Activated CD8-positive, alpha-beta memory T cell treated with anti-CD3 and anti-CD28 coated beads, Interleukin-2, amount 50 U/mL, for 48 hours (primary cell): ENCODE measurements at places on chromosomes 6 and 20.

DNA sequence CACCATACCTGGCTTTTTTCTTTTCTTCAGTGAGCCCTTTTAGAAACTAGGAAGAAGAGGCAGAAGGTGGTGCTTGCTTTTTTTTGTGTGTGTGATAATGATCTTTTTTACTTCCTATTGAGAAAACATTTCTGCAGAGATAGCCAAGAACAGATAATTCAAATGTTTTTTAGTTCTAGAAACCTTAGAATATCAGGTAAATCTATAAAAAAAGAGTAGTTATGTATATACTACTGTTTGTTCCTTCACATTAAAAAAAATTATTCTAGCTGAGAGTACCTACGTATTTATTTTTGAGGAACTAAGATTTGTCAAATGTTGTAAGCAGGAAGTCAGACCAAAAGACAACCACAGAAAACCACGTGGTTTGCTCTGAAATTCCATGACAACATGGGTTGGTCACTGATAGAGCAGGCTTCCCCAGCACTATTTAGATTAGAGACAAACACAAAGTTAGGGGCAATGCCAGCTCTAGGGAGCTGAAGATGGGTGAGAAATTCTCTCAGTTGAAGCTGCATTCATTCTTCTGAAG, 12.8 kb downstream of the STK4 start:
- DNase-seq: no peak

- no peak for DNase-seq
These were observed 98.2 kb upstream of the DTNBP1 start for GRCh38 chr6:15761045-15761502.

GRCh38 chr20:8454137-8454712, 322.2 kb downstream of the PLCB1 start:
- no peak for DNase-seq

GRCh38 chr6:31304683-31305082, 32.8 kb upstream of the HLA-C start:
- no peak for DNase-seq

- no peak for DNase-seq
These were observed 33.7 kb downstream of the RPF2 start for GRCh38 chr6:111015389-111016124.

- DNase-seq: no peak
These were observed 15.4 kb downstream of the SERAC1 start for GRCh38 chr6:158152659-158153058.

GRCh38 chr20:12591949-12592470, 416.8 kb upstream of the SPTLC3 start:
- DNase-seq: no peak

DNA sequence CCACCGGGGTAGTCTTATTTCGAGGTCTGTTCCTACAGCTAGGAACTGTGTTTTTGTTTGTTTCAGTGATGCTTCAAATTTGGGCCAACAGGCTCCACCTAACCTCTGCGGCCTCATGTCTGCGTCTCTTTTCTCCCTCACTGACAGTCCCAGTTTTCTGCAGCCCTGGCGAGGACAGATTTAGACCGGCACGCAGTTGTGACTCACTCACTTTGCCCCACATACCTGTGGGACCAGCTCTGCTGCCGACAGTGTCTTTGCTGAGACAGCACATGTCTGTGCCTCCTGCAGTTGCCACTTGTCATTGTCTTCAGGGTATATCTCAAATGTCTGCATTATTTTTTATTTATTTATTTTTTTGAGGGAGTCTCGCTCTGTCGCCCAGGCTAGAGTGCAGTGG, 29.2 kb downstream of the OSBPL2 start:
- DNase-seq: no peak

DNA sequence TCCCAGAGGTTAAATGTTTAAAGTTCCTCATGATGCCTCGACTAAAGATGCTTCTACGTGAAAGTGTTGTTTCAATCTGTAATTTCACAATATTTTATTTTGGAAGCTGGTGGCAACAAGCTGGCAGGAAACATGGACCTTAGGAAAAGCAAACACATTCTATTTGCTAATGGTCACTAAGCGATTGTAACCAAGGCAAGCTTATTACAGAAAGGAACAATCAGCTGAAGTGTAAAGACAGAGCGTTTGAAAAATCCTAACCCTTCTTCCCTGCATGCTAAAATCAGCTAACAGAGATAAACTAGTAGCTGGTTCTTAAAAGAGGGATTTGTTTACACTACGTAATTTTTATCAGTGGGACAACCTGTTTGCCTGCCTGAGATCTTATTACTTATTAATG, 50.0 kb downstream of the IL20RA start:
- DNase-seq: no peak

GRCh38 chr6:40348591-40348990, 238.6 kb downstream of the LRFN2 start:
- no peak for DNase-seq

DNA sequence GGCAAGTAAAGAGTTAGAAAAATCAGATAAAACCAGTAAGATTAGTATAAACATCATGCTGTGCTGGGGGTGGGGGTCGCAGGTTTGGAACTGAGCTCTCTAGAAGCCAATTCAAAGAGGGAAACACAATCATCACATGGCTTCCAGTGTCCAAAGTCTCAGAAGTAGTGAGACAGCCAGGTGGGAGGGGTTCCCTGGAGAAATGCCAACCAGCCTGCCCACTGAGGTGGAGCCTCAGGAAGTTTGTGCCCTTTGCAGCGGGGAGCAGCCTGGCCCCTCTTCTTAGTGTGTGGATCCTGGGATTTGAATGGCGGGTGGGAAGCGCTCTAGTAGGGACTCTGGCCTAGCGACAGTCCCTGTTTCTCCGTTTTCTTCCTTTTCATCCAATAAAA, 21.4 kb downstream of the C6orf15 start:
- no peak for DNase-seq

DNA sequence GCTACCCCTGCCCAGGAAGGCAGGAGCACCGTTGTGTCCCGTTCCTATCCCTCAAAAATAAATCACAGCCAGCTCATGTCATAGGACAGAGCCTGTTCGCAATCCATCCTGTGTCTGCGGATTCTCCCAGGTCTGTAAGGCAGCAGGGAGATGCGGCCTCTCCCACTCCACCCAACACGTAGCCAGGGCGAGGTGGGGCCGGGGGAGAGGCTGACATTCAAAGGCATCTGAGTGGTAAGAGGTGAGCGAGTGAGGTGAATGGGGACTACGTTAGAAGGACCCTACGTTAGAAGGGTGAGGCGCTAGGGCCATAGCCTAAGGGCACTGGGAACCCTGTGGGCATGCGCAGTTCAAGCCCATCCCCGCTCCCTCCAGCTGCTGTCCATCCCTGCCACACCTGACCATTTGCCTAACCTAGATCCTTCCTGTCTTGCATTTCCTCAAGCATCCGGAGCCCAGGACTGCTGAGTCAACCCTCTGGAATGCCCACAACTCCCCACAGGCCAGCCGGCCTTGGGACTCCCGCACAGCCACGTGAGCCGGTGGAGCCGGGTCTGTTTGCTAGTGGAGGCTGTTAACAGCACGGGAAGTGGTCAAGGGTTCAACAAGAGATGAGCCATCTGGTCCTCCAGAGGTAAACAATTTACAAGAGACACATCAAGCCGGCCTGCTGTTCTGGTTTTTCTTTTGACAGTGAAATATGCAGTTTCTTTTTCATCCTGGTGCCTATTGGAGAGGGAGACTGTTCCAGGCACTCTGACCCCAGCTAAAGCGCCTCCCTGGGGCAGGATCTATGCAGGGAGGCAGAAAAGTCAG, 45.9 kb downstream of the RIPOR3 start:
- no peak for DNase-seq

DNA sequence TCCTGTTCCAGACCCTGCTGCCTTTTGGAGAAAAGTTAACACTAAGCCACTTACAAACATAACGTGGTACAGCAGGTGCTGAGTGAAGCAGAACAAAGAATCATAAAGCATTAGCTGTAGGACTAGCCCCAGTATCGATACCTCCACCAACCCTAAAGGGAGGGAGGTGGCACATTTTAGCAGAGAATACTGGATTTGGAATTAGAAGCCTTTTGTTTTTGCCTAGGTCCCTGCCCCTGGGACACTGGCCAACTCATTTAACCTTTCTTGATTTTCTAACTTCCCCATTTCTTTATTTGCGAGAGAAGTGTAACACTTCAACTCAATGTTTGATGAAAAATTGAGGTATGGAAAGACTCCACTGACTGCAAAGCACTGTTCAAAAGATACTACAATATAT, 93.5 kb downstream of the B3GAT2 start:
- DNase-seq: no peak

- no peak for DNase-seq
These were observed 10.4 kb downstream of the ZBP1 start for GRCh38 chr20:57609842-57610167.

DNA sequence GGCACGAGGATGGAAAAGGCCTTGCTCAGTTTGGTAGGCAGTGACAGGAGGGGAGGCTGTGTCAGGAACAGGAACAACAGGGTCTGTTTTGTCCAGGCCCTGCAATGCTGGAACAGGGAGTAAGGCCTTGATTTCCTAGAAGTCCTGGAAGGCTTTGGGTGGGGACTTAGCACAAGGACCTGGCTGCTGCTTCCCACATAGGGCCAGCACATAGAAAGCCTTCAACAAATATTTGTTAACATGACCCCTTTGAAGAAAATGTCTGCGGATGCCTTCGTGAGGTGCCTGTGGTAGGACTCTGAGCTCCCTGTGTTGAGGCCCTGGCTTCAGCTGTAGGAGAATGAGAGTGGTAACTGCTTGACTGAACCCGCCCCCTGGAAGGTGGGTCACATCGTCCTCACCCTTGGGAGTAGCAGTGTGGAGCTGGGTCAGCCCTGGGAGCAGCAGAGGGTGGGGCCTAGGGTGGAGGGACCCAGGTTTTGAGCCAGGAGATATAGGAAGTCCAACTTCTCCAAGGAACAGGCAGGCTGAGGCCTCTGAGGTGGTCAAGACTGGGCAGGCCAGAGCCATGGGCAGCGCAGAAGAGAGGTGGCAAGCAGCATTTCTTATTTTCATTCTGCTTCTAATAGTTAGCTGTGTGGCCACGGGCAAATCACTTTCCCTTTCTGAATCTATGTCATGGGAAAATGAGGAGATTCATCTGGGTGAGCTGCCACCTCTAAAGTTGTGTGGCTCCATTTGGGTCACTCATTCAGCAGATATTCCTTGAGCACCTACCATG, 50.0 kb downstream of the CNBD2 start:
- no peak for DNase-seq

- no peak for DNase-seq
These were observed 108.7 kb downstream of the CARMIL1 start for GRCh38 chr6:25387911-25388310.

DNA sequence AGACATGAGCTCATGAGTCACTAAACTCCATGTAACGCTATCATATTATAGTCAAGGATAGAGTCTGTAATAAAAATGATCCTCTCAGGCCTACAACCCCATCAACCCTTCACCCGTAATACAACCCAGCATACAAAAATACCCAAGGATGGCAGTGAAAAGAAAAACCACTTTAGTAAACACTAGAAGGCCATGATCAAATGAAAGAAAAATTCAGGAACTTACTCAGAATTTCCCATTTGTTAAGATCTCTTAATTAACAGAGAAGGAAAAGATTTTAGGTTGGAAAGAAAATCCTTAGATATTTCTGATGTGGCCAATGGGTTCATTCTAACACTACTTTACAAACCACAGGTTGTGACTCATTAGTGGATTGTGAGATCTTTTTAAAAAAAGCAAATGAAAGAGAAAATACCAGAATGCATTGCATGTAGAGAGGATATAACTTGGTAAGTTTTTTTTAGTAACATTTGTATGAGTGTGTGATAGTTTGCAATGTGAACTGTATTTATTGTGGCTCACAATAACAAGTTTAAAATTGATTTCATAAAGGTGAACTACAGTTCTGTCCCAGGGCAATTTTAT, 8.0 kb upstream of the UBE2J1 start:
- DNase-seq: no peak

DNA sequence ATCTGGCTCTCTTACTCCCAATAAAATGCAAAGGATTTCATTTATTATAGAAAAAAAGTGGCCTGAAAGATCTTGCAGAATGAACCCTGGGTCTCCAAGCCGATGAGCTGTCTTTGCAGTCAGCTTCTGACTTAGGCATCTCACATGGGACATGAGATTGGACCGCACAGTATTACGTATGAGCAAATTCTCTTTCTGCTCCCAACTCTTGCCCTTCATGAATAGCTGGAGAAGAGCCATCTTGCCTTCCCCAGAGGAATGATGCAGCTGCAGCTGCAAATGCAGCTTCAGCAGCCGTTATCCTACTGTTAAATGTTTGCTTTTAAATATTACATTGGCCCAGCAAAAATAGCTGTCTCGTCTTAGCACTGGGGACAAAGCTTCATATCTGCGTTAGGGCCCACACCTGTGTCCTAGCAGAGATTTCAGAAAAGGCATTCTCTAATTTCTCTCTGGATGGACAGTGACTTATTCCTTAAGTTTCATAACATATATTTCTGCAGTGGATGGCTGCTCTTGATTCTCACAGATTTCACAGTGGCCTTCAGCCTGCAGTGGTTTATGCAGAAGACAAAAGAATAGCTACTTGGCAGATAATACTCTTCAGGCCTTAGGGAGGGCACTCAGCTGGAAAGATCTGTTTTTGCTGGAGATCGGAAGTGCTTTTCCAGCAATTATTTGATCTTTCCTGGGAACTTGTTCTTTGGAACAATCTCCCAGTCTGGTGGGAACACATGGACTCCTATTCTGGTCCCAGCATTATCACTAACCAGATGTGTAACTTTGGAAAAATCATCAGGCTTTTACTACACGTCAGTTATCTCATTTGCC, 129.2 kb downstream of the FYN start:
- no peak for DNase-seq

DNA sequence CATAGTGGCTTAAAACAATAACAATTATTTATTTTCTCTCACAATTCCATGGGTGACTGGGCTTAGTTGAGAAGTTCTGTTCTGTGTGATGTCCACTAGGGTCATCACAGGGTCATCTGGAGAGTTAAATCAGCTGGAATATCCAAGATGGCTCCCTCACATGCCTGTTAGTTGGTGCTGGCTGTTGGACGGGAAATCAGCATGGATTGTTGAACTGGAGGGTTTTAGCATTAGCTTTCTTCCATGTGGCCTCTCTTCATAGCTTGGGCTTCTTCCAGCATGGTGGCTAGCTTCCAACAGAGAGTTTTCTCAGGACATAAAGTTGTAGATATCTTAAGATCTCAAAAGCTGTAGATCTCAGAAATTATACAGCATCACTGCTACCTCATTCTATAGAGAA, 19.6 kb downstream of the MARCKS start:
- DNase-seq: no peak

- no peak for DNase-seq
These were observed 5.5 kb upstream of the HLA-E start for GRCh38 chr6:30483677-30484279.

- DNase-seq: no peak
These were observed 6.7 kb downstream of the ACOT13 start for GRCh38 chr6:24673625-24674024.

DNA sequence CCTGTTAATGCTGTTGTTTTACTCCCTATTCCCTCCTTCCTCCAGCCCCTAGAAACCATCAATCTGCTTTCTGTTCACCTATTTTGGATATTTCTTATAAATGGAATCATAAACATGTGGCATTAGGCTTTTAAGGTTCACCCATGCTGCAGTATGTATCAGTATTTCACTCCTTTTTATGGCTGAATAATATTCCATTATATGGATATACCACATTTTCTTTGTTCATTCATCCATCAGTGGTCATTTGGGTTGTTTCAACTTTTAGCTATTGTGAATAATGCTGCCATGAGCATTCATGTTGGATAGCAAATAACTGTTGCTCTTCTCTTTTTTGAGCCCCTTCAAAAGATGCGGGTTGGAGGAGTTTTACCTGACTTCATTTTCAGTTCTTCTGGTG, 89.2 kb downstream of the GCLC start:
- no peak for DNase-seq
